ENCODE measurements at places on chromosomes 5 and 9.

- DNase-seq = no peak
Measured at GRCh38 chr5:38249812-38250211, 8.5 kb upstream of the EGFLAM start.

DNA sequence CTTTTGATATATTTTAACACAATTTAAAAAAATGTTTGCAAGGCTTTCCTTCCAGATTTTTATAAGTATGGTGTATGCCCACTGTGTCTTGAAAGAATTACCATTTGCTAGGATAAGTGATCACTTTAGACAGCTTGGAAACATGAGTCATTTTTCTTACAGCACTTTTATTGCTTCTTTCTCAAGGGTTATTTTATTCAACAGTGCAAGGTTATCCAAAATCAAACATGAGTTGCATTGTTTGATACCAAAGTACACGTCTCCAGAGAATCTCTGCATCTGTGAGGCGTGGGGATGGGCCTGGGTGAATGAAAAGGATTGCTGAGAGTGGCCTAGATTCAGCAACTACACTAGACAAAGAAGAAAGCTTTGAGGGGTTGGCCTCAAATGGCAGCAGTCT is 329.6 kb downstream of the ADAMTS6 start:
- no peak for DNase-seq

GRCh38 chr5:141683596-141684141 is 1.6 kb upstream of the ARAP3 start:
- DNase-seq = no peak

DNA sequence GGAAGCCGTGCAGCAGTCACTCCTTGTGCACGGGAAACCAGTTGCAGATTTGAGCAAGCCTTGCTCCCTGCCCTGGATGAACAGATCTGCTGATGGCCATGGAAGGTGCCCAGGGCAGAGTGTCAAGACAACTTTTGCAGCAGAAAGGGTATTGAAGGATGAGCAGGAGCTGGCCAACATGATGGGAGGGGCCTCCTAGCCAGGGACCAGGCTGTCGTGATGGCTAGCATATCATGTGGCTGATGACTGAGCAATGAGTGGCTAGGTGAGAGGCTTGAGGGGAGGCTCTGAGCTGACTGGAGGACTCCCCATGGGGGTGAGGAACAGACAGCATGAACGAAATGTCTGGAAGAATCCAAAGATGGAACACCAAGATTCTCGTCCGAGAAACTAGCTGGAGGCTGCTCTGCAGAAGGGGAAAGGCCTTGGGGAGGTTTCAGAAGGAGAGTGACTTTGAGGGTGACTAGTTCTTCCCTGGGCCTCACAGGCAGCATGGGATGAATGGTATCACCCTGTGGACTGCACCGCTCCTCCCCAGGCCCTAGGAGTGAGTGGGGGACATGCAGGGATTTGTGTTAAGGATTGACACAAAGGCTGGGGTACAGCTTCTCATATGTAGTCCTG is 18.5 kb downstream of the PPARGC1B start:
- no peak for DNase-seq

- peak; percentile 23 for DNase-seq
Measured at GRCh38 chr9:214648-215493, at the start of gene DOCK8. Gene DOCK8, plus strand, starts transcription at chr9:214865. Its CDS starts 112 bp downstream, at chr9:214977.

DNA sequence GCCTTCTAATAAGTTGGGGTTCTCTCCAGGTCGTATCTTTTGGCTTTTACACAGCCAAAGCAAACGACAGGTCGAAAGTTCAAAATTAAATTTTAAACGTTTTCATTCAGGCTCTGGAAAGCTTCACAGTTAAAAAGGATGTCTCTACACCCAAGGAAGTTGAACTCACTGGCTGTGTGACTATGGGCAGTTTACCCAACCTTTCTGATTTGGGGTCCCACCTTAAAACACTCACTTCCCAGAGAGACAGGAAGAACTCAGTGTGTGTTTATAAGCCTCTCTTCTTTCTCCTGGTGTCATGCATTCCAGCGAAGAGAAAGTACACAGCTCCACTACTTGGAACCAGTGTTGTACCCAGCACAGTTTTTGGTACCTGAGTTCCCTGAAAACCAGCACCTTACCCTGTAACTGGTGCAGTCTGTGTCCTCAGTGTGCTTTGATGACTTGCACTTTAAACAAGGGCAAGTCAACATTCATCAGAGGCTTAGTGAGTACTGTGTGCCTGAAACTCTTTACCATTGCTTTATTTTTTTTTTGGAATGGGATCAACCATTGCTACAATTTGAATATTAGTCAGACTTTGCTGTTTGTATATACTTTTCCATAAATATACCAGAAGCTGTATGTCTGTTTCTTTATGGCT is 1.7 kb downstream of the SRD5A1 start:
- DNase-seq = no peak

DNA sequence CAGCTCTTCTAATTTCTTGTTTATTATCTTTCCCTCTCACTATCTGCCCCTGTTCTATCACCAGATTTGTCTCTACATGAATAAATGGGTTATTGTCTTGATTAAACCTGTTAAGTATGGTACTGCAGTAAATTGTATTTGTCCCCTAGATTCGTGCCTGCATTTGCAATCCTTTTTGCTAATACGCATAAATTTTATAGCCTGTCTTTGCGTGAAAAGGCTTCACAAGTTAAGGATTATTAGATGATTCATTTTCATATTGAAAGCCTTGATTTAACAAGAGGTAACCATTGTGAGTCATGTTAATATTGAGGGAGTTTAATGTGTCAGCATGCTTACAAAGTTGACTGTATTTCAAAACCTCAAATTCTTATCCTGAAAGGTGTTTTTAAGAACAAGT is 204.6 kb downstream of the PCSK1 start:
- DNase-seq = peak; percentile 79

DNA sequence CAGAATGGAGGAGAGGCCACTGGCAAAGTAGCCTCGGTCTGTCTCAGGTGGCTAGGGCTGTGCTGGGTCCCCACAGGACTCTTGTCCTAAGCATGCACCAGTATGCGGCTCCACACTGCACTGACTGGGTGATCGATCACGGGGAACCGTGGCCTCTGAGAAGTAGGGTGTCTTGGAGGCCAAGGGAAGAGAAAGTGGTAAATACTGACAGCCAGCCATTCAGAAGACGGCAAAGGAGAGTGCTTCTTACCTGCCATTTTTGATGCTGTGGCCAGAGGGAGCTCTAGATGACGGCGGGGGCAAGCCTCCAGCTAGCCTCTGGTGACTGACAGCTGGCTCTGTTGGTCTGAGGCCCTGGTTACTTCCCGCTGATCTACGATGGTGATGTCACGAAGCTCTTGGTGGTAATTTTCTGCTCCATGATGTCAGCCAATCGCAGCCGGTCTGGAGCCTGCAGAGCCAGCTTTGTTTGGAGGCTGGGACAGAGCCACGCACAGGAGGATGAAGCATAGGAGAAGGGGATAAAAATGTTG is 40.4 kb upstream of the GADD45G start:
- no peak for DNase-seq

GRCh38 chr5:44412286-44412685 is 23.1 kb upstream of the FGF10 start:
- DNase-seq = no peak

DNA sequence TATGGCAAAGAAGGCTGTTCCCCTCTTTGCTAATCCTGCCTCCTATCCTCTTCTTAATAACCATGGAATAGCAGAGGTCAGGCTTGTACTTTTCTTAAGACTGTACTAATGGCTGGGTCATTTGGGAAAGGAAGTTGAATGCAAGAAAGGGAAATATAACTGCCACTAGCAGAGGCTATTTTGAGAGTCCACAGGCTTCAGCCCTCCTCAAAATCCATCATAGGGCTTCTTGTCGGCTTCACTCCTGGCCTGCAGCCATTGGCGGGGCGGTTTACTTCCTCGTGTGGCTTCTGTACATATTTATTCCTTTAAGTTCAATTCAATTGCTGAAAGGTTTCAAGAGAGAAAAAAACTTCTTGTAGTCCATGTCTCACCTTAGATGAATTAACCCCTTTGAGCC is 2.8 kb upstream of the PARP8 start:
- DNase-seq = no peak

GRCh38 chr5:52356311-52356918 is 431.3 kb upstream of the ITGA1 start:
- no peak for DNase-seq

- no peak for DNase-seq
Measured at GRCh38 chr9:83933790-83934189, 12.6 kb upstream of the KIF27 start.

GRCh38 chr5:71829206-71829605 is 110.1 kb downstream of the CARTPT start:
- DNase-seq = no peak

- no peak for DNase-seq
Measured at GRCh38 chr9:136551401-136552116, 5.7 kb upstream of the NOTCH1 start.

GRCh38 chr9:22645893-22646292 is 199.3 kb downstream of the DMRTA1 start:
- no peak for DNase-seq

GRCh38 chr5:123075521-123076163 is 13.4 kb upstream of the PRDM6 start:
- no peak for DNase-seq

DNA sequence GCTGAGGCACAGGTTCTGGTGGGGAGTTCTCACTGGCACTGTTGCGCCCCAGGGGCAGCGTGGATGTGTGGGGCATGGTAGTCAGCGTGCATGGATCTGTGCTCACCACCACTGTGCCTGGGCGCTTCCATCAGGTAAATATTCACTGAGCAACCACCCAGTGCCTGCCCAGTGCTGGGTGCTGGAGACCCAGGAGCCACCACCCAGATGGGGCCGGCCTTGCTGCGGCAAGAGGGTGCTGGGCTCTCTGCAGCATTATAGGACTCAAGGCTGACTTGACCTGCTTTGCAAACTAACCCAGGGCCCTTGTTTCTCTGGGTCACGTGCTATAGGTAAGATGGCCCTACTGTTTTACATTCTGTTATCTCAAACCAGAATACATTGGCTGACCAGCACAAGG is 60.5 kb downstream of the DAP start:
- no peak for DNase-seq

DNA sequence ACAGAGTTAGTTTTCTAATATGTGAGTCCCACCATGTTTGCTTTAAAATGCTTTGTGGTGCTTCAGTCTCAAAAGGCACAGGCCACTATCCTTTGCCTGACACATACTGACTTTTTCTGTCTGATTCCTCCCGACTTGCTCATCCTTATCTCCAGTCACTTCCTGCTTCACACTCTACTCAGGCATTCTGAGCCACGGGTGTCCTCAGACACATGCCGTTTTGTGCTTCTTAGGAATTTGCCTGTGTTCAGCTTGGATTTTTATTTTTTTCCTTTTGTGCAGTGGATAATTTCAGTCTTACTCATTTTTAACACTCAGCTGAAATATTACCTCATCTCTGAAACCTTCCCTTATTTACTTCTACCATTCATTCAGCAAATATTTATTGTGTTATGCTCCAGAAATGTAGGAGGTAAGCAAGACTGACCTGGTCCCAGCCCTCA is 54.1 kb downstream of the MAN2A1 start:
- DNase-seq = no peak
